ENCODE measurements at places on chromosomes 3 and 15.

GRCh38 chr3:58585005-58585786, 8.0 kb upstream of the FAM107A start:
- peak; percentile 47 for DNase-seq

DNA sequence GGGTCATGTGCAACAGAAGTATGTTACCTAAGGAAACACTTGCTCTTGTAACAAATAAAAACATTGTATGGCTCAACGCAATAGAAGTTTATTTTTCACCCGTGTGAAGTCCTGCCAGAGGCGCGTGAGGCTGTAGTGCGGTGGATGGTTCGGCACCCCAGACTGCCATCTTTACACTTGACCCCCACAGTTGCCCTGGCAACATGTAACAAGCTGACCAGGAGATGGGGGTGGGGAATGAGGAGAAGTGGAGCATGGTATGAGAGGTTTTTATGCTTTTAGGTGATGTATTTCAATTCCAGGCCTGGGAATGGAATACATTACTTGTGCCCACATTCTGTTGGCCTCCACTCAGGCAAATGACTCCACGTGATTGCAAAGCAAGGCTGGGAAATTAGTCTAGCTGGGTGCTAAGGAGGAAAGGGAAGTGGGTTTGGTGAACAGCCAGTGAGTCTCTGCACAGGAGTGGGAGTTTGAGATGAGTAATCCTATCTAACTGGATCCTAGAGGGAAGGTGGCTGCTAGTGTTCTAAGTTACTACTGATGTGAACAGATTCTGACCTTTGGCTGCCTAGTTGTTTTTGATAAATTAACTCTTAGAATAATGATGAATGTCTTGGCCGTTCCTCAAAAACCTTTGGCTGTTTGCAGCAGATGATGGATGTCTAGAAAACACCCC, 33.8 kb upstream of the GREM1 start:
- no peak for DNase-seq

DNA sequence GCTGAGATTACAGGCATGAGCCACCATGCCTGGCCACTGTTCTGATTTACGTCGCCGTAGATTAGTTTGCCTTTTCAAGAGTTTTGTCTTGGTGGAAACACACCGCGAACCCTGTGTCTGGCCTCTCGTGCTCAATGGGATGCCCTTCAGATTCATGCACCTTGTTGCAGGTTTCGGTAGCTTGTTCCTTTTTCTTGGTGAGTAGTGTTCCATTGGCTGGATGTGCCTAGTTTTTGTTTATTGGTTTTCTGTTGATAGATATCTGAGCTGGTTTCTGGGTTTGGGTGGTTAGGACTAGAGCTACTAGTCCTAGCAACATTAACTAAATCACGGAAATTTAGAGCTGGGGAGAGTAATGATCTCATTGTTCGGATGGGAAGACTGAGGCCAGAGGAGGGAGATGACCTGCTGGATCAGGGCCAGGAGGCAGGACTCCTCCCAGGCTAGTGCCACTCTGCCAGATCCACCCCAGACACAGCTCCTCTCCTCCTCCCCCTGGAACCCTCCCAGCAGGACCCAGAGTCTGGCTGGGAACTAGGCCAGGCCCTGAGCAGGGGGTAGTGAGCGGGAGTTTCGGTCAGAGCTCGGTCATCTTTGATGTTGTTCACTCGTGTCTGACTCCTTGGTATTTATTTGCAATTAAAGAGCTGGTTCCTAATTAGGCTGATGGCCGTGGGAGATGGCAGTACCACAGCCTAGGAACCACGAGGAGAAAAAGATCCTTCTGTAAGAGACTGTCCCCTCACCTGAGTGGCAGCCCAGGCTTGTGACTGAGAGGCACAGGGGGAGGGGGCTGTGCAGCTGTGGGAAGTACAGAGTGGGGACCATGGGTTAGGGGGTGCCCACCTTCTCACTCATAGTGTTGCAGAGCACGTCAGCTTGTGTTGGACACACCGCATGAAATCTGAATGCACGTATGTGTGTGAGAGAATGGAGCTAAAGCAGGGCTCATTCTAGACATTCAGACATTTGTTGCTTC, 73.4 kb downstream of the SMAD6 start:
- no peak for DNase-seq

GRCh38 chr15:22902046-22902445, 63.6 kb downstream of the NIPA2 start:
- DNase-seq, result no peak

- DNase-seq, result no peak
These were observed 33.2 kb downstream of the HHLA2 start for GRCh38 chr3:108329508-108329907.

DNA sequence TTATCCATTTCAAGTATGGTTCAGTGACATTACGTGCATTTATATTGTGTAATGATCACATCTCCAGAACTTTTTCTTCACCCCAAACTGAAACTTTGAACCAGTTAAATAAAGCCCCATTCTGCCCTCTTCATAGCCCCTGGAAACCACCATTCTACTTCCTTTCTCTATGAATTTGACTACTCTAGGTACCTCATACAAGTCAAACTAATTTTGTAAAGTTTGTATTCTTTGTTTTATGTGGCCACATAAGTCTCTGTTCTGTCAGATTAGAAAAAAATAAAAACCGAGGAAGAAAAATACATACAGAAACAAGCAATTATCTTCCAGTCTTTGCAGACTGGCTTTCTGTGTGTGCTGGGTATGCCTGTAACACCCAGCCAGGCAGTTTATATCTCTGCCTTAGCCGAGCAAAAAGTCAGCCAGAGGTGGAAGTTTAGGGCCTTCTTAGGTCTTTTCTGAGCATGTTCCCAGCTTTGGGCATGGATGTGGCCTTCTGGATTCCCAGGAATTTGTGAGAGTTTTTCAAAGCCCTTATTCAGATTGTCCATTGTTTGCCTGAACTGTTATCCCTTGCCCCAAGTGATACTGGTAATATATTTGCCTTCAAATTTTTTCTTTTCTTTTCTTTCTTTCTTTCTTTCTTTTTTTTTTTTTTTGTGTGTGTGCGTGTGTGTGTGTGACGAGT, 6.0 kb upstream of the GRAMD1C start:
- DNase-seq, result no peak

- no peak for DNase-seq
These were observed 14.5 kb upstream of the CCDC33 start for GRCh38 chr15:74221399-74222239.

DNA sequence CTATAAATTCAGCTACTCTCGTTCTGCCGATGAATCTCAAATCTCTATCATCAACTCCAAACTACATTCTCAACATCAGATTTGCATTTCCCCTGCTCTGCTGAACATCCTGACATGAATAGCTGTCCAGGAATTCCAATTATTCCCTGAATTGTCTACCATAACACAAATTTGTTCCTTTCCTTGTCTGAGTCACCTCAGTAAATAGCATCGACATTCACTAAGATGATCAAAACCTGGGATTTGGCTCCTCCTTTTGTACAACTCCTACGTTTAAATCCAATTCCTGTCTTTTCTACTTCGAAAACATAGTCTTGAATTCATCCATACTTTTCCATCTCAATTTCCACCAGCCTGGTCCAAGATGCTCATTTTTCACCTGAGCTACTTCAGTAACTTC, 107.0 kb downstream of the GREM1 start:
- no peak for DNase-seq

DNA sequence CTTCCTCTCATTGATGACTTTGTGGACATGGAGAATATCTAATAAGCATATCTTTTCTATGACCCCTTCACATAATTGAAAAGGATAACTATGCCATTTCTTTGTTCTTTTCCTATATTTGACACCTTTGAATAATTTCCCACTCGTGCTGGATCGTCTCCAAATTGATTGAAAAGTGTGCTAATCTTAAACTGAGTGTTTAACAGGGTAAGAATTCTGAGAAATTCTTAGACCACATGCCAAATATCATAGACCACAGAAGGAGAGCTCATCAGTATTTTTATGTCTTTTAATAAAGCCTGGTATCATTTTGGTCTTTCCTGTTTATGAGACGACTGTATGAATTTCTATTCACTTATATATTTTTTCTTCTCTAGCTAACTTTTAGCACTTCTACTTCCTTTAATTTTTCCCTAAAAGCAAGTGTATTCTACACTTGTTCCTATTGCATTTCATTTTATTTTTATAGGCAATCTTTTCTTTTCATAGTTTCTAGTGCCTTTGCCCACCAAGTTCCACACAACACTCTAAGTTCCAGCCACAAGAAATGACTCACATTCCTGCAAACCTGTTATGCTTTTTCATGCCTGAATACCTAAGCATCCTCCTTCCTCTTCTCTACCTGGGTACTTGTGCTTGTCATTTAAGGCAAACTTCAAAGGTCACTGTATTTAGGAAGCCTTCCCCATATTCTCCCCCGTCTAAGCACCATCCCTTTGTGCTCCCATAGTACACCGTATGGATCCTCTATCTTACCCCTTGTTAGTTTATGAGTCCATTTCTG, 30.1 kb downstream of the KBTBD8 start:
- DNase-seq, result no peak

DNA sequence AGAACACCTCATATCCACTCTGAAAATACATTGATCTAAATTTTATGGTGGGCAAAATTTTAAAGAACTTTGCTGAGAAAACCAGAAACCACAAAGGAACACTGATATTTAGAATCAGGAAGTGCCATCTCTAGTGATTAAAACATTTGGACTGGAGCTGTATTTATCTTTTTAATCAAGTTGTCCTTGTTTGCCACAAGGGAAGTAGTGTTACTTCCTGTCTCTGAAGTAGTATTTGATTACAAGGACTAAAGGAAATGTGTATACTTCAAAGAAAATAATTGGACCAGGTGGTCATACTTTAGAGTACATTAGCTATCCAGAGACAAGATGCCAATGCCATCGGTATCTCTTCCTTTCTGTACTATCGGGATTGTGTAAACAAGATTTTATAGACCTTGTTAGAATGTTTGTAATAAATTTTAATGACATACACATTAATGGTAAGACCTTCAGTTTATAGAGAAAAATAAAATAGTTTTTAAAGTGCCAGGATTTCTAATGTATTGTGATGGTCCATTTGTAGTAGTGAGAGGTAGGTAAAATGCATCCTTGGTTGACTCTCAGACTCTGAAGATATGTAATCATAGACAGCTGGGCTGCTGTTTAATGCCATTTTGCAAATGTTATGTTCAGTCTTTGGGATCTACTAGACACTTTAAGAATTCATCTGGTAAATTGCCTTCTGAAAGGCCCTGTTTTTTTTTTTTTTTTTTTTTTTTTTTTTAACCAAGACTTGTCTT, 131.9 kb downstream of the B3GALNT1 start:
- no peak for DNase-seq

DNA sequence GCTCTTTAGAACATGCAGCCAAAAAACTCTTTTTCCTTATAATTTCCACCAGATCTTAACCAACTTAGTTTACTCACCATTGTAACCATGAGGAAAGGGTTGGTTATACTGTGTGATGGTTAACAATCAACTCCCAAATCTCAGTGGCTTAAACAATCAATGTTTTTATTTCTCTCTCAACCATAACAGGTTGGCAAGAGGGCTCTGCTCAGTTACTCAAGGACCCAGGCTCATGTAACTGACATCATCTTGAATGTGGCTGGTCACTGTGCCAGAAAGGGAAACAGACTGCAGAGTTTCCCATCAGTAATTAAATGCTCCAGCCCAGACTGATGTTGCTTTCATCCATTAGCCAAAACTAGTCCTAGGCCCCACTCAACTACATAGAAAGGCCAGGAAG, 69.0 kb downstream of the ANKRD28 start:
- DNase-seq, result no peak

DNA sequence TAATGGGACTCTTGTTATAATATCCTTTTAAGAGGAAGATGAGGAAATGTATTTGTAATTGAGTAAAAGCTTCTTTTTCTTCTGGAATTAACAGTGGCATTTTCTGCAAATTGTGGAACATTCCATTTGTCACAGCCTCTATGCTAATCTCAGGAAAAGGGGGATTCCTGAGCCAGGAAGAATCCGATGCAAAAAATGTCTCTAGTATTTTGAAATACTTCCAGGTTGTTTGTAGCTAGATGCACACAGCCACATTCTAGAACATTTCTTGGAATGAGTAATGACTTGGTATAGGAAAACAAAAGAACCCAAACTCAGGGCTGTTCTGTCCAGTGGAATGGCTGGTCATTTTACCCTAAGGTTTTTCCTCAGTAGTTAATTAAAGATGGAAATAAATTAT, 98.5 kb upstream of the SLC2A2 start:
- no peak for DNase-seq

DNA sequence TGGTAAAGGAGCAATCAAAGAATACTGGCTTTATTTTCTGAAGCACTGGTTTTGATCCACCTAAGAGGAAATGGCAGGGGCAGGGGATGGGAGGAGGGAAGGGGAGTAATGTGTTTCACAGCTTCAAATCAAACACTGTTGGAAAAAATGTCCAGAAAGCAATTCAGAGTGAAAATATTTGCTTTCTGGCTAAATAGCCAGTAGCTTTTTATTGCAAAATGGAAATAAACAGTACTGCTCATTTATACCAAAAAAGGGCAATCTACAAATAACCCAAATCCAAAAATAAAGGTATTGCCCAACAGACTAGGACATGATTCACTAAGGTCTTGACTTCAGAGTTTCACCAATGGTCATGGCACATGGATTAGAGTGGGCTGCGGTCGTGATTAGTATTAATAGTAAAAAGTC, 279.3 kb upstream of the THBS1 start:
- DNase-seq, result no peak

DNA sequence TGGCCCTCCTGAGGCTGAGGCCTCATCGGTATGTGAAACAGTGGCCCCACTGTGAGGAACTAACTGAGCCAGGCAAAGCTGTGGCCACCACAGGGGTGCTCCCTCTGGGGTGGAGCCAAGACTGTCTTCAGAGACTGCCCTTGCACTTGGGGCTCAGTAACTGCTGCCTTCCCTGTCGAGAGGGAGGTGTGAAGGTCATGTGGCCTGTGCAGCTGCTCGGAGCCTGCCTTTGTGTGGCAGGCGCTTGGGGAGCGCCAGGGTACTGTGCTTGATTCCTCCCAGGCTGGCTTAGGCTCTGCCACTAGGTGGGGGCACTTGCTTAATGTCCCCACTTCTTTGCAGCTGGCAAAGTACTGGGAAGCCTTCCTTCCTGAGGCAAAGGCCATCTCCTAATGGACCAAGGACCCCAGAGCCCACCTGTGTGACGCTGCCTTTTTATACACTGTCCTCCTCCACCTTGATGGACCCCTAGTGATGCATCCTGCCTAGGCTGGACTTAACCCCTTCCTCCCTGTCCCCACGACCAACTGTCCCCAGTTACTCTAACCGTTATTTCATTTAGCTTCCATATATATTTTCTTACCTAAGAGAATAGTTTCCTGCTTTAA, 14.2 kb upstream of the SNX22 start:
- DNase-seq, result peak; percentile 46

DNA sequence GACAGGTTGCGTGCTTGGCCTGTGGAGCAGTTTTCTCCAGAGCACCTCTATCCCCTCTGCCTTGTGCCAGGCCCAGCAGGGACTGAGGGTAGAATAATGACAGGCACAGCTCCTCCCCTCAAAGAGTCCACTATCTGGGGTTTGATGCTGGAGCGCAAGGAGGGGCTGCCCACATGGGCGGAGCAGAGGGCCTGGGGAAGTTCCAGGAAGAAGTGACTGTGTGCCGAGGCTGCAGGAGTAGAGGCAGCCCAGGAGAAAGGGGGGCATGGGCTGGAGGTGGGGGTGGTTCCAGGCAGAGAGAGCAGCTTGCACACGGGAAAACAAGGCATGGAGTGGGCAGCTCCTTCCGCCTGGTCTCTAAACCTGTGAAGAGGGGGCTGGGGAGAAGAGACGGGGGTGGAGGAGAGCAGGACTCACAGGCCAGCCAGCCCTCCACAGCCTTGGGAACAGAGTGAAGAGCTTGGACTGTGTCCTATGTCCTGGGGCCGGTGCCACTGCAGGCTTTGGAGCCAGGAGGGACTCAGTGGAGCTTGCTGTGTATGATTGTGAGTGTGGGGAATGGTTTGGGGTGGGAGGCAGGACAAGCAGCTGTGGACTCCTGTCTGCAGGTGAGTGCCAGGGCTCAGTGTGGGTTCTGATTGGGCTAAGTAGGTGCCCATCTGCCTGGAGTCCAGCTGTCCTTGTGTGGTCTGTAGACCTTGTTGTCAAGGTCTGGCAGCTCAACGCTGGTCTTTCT, 48.1 kb downstream of the APBA2 start:
- no peak for DNase-seq

Data from CD4-positive, alpha-beta T cell treated with Interferon gamma for 1 hour (primary cell).